Stimulated activated CD4-positive, alpha-beta T cell treated with anti-CD3 and anti-CD28 coated beads, Interleukin-12 subunit alpha, Interleukin-12 subunit beta, amount 100 ng/mL, for 24 hours (primary cell): ENCODE measurements at places on chromosomes 16 and 17.

DNA sequence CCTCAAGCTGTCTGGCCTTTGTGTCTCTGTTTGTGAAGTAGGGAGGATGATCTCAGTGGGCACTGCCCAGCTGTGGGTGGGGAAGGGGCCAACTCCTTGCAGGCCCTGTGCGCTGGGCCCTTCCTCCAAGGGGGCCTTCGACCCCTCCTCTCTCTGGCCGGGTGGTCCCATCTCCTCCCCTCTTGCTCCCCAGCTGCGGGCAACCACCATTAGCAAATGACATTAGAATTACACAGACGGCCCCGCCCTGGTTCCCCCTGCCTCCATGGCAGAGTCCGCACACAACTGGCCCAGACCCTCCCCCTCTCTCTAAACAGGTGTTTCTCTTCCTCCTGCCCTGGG lies 2.5 kb upstream of the SLC6A4 start:
- no peak for DNase-seq

GRCh38 chr17:33436321-33436720 lies 143.2 kb upstream of the ASIC2 start:
- DNase-seq: no peak

DNA sequence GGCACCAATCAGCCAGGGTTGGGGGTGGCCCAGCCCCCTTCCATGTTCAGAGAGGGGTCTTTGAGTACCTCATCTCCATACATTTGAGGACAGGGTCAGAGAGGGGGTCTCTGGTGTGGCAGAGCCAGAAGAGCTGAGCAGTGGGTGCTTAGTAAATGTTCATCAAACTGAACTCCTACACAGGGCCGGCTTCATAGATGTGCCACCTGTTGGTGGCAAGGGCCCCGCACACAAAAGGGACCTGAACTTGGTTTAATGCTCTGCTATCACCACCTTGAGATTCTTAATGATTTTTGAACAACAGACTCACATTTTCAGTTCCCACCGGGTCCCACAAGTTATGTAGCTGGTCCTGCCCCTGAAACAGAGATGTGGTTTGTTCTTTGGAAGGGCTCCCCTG lies 9.0 kb upstream of the C1QL1 start:
- no peak for DNase-seq

GRCh38 chr17:34351096-34351495 lies 5.2 kb upstream of the CCL13 start:
- DNase-seq: no peak

DNA sequence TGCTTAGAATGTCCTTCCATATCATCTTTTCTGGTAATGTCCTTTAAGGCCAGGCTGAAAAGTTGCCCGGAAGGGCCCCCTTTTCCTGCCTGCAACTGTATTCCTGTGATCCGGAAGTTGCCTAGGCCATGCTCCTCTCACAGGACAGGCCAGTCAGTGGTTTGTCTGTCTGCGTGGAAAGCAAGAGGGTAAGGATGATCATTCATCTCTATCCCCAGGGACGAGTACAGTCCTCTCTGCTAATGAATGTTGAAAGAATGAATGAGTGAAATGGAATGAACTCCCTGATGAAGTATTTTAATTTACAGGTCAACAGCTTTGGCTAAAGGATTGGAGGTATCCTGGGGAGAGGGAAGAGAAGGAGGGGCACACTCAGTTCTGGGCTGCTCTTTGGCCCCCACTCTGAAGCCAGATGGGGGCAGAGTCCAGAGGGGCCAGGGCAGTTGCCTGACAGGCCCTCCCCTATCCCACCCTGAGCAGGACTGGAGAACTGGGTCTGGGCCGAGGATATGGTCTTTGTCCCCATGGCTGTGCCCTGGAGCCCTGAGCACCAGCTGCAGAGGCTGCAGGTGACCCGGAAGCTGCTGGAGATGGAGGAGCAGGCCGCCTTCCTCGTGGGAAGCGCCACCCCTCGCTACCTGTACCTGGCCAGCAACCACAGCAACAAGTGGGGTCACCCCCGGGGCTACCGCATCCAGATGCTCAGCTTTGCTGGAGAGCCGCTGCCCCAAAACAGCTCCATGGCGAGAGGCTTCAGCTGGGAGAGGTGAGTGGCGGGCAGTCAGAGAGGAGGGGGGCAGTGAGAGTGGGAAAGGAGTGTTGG lies 3.2 kb downstream of the AOC3 start:
- no peak for DNase-seq

DNA sequence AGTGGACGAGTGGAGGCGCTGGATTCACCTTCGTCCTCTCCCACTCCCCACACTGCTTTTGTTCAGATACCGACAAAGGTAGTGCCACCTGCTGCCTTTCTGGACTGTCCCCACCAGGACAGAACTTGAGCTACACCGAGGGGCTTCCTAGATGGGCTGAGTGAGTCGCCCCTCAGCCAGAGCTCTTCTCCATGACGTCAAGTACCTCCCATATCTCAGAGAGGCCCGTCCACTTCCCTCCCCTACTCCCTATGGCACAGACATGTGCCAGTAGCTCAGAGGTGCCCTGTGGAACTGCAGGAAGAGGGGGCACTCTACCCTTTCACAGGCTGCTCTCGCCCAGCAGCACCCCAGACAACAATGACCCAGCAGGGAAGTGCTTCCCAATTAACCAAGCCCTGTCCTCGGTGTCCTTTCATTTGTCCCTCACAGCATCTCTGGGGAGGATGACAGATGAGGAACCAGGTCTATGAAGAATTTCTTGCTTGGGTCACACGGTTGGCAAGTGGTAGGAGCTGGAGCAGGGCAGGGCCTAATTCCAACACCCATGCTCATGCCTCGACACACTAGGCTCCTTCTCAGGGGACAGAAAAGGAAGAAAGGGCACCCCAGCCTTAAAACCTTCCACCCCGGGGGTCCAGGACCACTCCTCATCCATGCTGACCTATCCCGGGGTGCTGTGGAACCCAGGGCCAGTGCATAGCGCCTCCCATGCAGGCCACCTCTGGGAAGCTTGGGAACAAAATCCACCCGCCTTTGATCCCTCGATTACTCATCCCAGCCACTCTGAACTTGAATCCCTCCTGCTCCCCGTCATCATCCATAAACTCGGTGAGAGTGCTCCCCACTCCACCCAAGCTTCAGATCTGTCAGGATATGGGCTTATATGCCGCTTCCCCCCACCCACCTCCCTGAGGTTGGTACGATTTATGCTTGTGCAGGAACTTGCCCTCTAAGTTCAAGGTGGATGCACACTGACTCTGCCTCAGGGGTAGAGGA lies 51.7 kb downstream of the WNT3 start:
- DNase-seq: no peak

DNA sequence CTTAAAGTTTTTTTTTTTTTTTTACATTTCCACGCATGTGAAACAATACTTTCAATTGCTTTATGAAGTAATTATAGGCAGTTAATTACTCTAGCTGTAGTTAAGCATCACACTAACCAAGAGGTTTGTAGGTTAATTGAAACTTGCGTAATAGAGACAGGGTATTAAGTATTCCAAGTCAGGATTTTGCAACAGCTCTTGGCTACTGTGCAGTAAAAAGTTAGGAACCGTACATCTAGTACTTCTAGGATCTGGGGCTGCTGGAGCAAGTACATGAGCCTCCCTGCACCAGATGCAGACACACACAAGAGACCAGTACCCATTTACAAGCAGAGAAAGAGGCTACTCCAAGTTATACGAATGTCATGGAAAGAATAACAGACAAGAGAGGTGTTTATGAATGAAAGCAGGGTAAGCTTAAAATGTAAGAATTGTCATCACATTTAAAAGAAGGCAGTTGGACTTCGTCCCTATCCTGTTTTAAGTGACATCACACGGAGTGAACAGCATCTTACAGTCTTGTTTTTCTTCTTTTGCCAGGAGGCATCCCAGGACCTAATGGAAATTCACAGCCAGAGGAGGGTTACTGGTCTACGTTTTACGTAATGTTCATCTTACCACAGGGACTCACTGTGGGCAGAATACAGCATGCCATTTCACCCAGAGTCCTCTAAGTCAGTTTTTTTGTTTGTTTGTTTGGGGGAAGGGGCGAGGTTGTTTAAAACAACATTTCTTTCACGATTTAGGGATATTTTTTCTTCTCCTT lies 379.6 kb upstream of the PSMD7 start:
- no peak for DNase-seq

- no peak for DNase-seq
These were observed 4.4 kb downstream of the RTN4RL1 start for GRCh38 chr17:2020721-2021120.

DNA sequence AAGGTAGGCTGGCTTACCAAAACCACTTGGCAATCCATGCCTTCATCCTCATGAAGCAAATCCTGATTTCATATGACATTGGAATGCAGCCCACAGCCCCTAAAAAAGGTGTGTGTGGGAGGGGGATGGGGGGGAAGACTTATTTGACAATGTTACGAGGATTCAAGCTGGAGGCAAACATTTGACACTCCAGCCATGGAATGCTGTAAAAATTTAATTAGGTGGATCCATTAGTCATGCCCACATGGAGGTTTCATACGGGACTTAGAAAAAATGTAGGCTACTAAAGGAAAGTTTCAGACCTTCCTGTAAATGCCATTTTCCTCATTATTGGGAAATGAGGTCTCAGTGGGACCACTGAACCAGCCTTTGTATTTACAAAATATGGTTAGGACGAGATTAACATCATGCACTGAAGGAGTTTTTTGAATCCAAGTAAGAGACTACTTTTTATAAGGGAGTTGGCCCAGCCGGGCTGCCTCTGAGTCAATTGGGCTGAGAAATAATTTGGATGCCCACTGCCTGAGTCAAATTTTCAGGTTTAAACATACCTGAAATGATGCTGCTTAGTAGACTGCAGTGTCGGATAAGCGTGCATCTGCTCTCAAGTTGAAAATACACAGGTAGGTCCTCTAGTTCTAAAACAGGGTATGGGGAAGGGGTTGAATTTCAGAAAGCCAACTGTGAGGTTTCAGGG lies 44.6 kb upstream of the MAF start:
- DNase-seq: no peak

- no peak for DNase-seq
These were observed 30.6 kb downstream of the CRAMP1 start for GRCh38 chr16:1642753-1643152.

GRCh38 chr16:70476272-70477020 lies 22.1 kb downstream of the FCSK start:
- DNase-seq: peak; percentile 17

- DNase-seq: no peak
These were observed 14.5 kb upstream of the LDHD start for GRCh38 chr16:75131081-75131480.

DNA sequence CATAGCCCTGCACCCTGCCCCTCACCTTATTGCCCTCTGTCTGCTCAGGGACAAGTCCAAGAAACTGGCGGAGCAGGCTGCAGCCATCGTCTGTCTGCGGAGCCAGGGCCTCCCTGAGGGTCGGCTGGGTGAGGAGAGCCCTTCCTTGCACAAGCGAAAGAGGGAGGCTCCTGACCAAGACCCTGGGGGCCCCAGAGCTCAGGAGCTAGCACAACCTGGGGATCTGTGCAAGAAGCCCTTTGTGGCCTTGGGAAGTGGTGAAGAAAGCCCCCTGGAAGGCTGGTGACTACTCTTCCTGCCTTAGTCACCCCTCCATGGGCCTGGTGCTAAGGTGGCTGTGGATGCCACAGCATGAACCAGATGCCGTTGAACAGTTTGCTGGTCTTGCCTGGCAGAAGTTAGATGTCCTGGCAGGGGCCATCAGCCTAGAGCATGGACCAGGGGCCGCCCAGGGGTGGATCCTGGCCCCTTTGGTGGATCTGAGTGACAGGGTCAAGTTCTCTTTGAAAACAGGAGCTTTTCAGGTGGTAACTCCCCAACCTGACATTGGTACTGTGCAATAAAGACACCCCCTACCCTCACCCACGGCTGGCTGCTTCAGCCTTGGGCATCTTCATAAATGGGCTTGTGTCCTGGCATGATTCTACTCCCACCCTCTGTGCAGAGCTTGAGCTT lies 6.3 kb upstream of the NFATC3 start:
- no peak for DNase-seq

DNA sequence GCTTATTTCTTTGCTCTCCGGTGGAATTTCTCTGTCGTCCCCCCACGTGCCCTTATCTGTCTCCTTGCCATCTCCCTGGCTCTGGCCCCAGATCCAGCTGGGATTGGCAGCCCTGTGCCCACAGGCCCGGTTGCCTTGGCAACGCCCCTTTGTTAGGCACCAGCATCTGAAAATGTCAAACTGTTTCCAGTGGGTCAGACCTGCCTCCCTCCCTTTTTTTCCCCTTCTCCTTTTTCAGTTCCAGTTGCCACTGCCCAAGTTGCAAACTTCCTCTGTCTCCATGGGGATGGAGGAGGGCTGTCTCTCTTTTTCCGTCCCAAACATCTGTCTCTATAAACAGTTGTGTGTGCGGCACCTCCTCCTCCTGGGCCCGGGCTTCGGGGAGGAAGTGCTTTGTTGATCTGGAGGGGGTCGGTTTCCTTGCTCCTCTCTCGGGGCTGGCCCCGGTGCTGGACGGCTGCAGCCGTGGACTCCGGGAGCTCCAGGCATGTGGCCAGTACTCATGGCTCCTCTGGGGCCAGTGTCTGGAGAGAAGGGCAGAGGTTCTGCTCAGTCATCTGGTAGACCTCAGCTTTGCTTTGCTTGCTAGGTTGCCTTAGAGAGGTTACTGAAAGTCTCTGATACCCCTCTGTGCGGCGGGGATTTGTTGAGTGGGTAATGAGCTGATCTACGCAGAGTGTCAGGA lies 35.3 kb downstream of the SOCS3 start:
- DNase-seq: no peak

- DNase-seq: no peak
These were observed 27.7 kb upstream of the CHMP6 start for GRCh38 chr17:80963812-80964543.

- DNase-seq: no peak
These were observed 76.3 kb downstream of the GAS7 start for GRCh38 chr17:10121971-10122707.

- DNase-seq: no peak
These were observed 7.1 kb upstream of the CYTH1 start for GRCh38 chr17:78789149-78789662.

- DNase-seq: peak; percentile 71
These were observed at the start of gene TTYH2 for GRCh38 chr17:74212913-74213791. TTYH2 (plus strand) TSS chr17:74213571; CDS start chr17:74213588, 17 bp downstream.

DNA sequence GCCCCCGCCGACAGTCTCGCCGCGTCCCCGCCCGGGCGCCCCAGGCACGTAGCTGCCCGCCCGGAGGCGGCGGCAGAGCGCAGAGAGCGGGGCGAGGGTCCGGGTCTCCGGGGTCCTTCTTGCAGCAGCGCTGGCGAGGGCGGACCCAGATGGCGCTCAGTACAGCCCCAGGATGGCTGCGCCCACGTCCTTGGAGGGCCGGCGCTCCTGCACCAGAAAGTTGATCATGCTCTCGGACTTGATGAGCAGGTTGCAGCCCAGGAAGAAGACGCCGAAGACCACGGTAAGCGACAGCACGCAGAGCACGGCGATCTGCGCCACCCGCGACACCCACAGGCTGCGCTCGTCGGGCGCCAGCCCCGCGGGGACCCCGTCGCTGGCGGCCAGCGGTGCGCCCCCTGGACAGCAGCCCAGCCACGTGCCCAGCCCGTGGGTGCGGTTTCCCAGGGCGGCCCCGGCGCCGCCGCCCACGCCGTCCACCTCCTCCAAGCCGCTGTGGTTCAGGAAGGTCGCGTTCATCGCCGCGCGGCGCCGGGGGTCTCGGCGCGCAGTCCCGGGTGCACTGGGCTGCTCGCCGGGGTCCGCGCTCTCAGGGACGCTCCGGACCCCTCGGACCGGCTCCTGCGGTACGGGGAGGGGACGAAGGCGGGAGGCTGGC lies 435 bp downstream of the RPRML start:
- no peak for DNase-seq

GRCh38 chr16:12721841-12722421 lies 81.8 kb downstream of the CPPED1 start:
- no peak for DNase-seq
